ENCODE measurements at places on chromosomes 3 and 15. TPM values are rescaled to one million over a fixed set of nuclear protein-coding genes. Genes with fewer than 3 reads are reported as not detected.
A peak's percentile ranks its signal among the peaks of the same experiment; 100 is the strongest.

ATRIP gene
- 18.5 TPM for polyA plus RNA-seq

DNA sequence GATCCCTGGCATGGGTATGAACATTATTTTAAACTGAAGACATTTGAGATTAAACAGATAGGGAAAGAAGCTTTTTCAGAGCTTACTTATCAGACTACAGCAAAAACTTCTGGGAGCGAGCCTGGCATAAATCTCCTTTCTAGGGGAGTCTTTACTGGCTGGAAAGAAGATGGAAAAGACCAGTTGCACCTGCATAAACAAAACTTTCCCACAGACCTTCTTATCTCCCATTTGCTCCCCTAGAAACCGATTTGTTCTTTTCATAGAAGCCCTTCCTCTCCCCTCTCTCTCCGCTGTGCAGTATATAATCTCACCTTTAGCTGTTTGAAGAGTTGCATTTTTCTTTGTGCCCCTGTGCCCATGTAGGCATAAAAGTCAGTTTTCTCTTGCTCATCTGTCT is 93.2 kb downstream of the CHRNA7 start:
- DNase-seq = no peak

GPR156 gene
- polyA plus RNA-seq = 1.6 TPM

IL5RA gene
- not detected for polyA plus RNA-seq

DNA sequence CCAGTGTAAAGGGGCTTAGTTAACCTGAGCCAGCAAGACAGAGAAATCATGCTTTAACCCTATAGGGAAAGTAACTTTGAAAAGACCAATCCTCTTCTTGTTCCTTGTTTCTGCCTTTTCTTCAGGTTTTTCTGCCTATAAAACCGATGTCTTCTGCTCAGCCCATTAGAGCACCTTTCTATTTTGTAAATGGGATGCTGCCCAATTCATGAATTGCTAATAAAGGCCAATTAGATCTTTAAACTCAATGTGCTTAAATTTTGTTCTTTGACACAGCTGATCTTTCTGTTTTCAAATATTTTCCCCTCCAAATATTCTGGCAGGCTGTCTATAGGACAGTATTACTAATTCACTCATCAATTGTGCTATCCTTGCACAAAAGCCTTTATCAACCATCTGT is 33.8 kb upstream of the SPTSSB start:
- no peak for DNase-seq

DNA sequence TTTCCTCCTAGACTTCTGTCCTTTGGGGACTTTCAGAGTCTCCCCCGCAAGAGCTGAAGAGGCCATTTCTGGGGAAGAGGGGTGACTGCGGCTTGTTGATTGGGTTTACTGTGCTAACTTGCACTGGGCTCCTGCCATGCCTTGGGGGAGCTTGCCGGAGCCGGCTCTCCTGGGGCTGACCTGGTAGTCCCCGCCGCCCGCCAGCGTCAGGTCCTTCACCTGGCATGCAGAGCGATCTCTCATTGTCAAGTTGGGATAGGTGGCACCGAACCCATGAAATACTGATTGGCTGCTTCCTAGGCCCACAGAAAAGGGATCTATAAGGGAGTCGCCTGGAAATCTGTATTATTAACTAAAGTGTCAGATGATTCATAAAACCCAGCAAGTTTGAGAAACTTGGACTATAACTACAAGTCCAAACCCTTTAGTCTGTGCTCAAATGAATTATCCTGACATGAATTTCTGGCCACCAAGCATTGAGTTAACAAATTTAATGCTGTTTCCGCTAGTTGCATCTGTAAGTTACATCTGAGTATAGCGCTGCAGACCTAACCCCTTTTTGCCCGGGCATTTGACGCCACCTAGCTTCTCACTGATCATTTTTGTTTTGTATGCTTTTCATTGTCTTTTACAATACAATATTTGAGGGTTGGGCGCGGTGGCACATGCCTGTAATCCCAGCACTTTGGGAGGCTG is 607 bp upstream of the IMP3 start:
- no peak for DNase-seq

SETD2 gene
- polyA plus RNA-seq = 15.7 TPM

DNA sequence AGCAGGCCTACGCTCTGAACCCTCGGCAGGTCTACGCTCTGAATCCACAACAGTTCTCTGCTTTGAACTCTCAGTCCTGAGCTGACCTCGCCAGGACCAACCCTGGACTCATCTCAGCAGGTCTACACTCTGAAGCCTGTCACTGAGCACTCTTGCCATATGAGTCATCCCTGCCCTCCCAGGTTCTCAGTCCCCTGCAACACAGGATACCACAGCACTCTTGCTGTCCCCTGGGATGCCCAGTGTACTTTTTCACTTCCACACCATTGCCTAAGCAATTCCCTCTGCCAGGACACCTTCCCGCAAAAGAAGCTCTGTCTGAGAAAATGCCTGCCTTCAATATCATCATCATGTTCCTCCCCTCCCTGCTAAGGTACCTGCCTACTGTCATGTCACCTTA is 42.0 kb downstream of the NUP210 start:
- DNase-seq = no peak

CYB561D2 gene
- polyA plus RNA-seq = 34.5 TPM

KCNMB3 gene
- 1.7 TPM for polyA plus RNA-seq

MUC13 gene
- polyA plus RNA-seq = not detected

TLR9 gene
- polyA plus RNA-seq = 0.05 TPM

GRCh38 chr3:151733613-151734012 is at the start of gene AADACL2:
Gene AADACL2 (plus strand): TSS chr3:151733927. CDS start chr3:151734036, 109 bp downstream.
- DNase-seq = no peak

TRH gene
- polyA plus RNA-seq = 0.03 TPM

DNA sequence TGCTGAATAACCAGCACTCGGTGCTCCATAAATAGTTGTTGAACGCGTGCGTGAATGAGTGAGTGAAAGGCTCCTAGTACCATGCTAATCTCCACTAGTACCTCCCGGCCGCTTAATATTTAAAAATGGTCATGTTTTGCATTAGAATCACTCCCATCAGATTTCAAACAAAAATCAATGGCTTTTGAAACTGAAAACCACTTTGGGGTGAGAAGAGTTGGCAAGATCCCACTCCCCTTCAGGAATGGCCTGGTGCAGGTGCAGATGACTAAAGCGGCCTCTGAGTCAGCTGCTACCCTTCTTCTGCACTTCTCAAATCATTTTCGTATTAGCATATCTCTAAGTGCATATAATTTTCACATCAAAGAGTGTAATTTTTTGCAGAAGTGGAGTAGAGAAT is 425.3 kb upstream of the PROK2 start:
- DNase-seq = no peak

GRCh38 chr3:49339581-49339940 is 292 bp downstream of the USP4 start:
- peak; percentile 66 for DNase-seq

PIGZ gene
- 0.57 TPM for polyA plus RNA-seq

Data from H1 (cell line).